ENCODE measurements at places on chromosomes 2 and 18.

GRCh38 chr2:190180313-190181122 is 118.0 kb upstream of the MSTN start:
- peak; percentile 24 for DNase-seq

- no peak for DNase-seq
Observed at GRCh38 chr2:198731842-198732399, 725.8 kb downstream of the SATB2 start.

GRCh38 chr18:44599412-44599811 is 81.3 kb upstream of the SETBP1 start:
- DNase-seq = peak; percentile 65

- DNase-seq = no peak
Observed at GRCh38 chr2:228118940-228119339, 62.5 kb downstream of the SPHKAP start.

GRCh38 chr2:189542145-189542882 is 38.3 kb downstream of the SLC40A1 start:
- no peak for DNase-seq

GRCh38 chr2:9164112-9164608 is 42.5 kb upstream of the ASAP2 start:
- no peak for DNase-seq

GRCh38 chr18:43596105-43596712 is 318.9 kb upstream of the SYT4 start:
- peak; percentile 40 for DNase-seq

- DNase-seq = peak; percentile 97
Observed at GRCh38 chr18:33755931-33756560, 178.0 kb downstream of the ASXL3 start.

DNA sequence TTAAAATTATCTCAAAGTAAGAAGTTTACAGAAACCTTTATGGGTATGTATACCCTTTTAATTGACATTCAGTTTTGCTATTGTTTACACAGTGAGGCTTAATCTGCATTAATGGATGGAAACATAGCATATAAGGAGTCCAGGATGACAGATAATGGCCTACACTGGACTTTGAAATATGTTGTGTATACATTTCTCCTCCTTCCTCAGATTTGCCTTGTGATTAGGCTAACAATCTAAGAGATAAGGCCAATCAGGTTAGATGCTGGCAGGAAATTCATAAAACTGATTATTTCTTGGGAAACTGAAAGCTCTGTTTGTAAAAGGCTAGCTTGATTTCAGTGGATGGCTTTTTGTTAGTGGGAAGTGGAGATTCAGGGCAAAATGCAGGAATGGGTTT is 191.9 kb downstream of the LDLRAD4 start:
- DNase-seq = no peak

DNA sequence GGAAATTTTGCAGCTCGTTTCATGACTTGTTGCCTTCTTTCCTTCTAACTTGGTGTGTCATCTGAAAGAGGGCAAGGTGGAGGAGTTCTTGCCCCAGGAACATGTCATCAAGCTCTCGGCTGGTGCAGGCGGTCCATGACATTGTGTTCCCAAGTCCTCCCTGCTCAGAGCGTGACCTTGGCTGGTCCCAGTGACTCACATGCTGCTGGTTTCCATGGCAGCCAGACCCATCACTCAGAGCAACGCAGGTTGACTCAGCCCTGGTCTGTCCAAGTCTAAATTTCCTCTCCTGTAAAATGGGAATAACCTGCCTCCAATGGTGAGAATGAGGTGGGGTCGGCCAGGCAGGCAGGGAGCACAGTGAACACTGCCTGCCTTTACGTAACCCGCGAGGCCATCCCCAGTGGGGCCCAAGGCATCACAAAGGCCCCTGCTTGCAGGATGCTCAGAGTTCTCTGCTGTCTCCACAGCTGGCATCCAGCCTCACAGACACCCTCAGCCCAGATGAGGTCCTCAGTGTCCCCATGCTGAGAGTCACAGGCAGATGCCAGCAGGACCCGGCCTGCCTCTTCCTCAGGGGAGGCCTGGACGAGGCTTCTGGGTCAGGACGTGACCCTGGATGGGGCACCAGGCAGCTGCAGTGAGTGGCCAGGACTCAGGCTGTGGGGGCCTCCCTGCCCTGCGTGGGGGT is 143.7 kb downstream of the TPO start:
- peak; percentile 84 for DNase-seq

- no peak for DNase-seq
Observed at GRCh38 chr18:47737956-47738355, 192.5 kb downstream of the SMAD2 start.

GRCh38 chr2:66481100-66481549 is 46.2 kb downstream of the MEIS1 start:
- peak; percentile 47 for DNase-seq

GRCh38 chr2:172225786-172226185 is 123.1 kb upstream of the DLX2 start:
- DNase-seq = no peak

GRCh38 chr2:233118648-233119000 is 58.5 kb downstream of the INPP5D start:
- no peak for DNase-seq
